GM23248 (cell line): ENCODE measurements at places on chromosomes 1 and 21. TPM values are rescaled to one million over a fixed set of nuclear protein-coding genes. Genes with fewer than 3 reads are reported as not detected.

The DNASE2B gene
- not detected in 2 replicates for total RNA-seq

DNA sequence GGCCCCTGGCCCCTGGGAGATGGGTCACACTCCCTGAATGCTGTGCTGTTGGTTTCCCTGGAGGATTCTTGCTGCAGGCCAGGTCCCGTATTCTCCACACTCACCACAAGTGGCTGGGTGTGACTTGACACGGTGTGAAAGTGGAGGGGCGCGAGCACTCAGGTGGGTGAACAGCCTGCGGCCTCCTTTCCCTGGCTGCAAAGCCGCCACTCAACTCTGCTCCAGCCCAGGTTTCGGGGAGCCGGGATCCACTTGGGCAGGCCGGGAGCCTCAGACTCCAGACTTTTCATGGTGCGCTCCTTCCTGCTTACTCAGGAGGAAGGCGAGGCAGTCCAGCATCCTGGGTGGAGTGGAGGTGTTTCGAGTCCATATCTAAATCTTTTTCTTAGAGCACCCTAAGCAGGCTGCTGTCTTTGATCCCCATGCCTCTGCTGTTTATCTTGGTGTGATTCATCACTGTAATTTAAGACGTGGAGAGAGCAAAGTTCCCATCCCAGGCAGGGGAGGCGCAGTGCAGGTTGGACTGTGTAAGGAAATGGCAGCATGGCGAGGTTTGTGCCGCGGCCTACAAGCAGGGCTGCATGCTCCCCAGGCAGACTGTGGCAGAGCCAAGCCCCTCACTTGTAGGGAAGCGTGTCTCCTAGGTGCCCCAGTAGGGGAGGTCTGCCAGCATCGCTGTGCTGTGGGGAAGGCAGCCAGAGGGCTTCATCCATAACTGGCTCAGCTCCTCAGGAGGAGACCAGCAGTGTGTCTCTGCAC lies 29.6 kb downstream of the VANGL1 start:
- no peak for DNase-seq
- no peaks in the 10 kb centered on the region for H3K27me3 ChIP-seq
- peaks cover 19% of the 10 kb centered on the region for H3K4me1 ChIP-seq
- H3K36me3 ChIP-seq, result peaks cover 11% of the 10 kb centered on the region; the same call in 1 of the 2 replicates
- no peak overlapping the region for H3K4me3 ChIP-seq

GRCh38 chr1:112807117-112807516 lies 92.0 kb upstream of the PPM1J start:
- H3K27me3 ChIP-seq, result no peaks in the 10 kb centered on the region
- no peak overlapping the region for H3K4me3 ChIP-seq
- no peaks in the 10 kb centered on the region for H3K36me3 ChIP-seq
- no peak overlapping the region for H3K27ac ChIP-seq
- DNase-seq, result no peak

GRCh38 chr1:244104309-244105060 lies 53.4 kb downstream of the ZBTB18 start:
- peaks cover 11% of the 10 kb centered on the region; the same call in 1 of the 2 replicates for H3K4me1 ChIP-seq
- H3K27ac ChIP-seq, result peak overlapping the region; percentile 48
- DNase-seq, result peak; percentile 94
- no peaks in the 10 kb centered on the region; the same call in 1 of the 2 replicates for H3K27me3 ChIP-seq
- H3K4me3 ChIP-seq, result peak overlapping the region; percentile 44
- H3K36me3 ChIP-seq, result no peaks in the 10 kb centered on the region

GRCh38 chr1:38613996-38614395 lies 245.6 kb downstream of the RRAGC start:
- H3K27me3 ChIP-seq, result no peaks in the 10 kb centered on the region
- DNase-seq, result no peak
- no peak overlapping the region for H3K27ac ChIP-seq
- H3K4me1 ChIP-seq, result no peaks in the 10 kb centered on the region

GRCh38 chr1:209607102-209607794 lies 23.7 kb downstream of the CAMK1G start:
- 0 out of 2 replicates have a peak, but pooled peaks cover 4% of the 10 kb centered on the region for H3K27me3 ChIP-seq
- H3K4me3 ChIP-seq, result no peak overlapping the region
- H3K4me1 ChIP-seq, result no peaks in the 10 kb centered on the region
- H3K36me3 ChIP-seq, result no peaks in the 10 kb centered on the region
- DNase-seq, result peak; percentile 73

GRCh38 chr1:216793973-216794372 lies 70.7 kb upstream of the ESRRG start:
- no peak for DNase-seq
- no peak overlapping the region for H3K27ac ChIP-seq
- no peaks in the 10 kb centered on the region for H3K4me1 ChIP-seq
- H3K27me3 ChIP-seq, result no peaks in the 10 kb centered on the region
- H3K4me3 ChIP-seq, result no peak overlapping the region
